ENCODE measurements at places on chromosomes 16 and 17.

DNA sequence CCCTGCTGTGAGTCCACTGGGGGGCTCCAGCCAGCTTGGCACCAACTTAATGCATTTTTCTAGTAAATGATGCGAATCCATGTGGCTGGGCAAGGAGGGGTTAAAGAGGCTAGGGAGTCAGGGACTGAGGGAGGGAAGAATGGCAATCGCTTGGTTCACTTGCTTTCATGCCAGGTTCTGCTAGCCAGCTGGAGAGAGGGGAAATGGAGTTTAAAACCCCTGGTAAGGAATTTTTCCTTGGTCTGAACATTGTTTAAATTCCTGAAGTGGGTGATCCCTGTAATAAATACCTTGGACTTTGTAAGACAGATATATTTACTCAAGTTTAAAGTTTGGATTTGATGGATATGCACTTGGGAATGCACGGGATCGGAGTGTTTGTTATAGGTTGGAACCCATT lies 22.8 kb downstream of the ANKFN1 start:
- no peak for DNase-seq

- DNase-seq: no peak
Measured at GRCh38 chr17:27420211-27420950, 35.9 kb upstream of the KSR1 start.

DNA sequence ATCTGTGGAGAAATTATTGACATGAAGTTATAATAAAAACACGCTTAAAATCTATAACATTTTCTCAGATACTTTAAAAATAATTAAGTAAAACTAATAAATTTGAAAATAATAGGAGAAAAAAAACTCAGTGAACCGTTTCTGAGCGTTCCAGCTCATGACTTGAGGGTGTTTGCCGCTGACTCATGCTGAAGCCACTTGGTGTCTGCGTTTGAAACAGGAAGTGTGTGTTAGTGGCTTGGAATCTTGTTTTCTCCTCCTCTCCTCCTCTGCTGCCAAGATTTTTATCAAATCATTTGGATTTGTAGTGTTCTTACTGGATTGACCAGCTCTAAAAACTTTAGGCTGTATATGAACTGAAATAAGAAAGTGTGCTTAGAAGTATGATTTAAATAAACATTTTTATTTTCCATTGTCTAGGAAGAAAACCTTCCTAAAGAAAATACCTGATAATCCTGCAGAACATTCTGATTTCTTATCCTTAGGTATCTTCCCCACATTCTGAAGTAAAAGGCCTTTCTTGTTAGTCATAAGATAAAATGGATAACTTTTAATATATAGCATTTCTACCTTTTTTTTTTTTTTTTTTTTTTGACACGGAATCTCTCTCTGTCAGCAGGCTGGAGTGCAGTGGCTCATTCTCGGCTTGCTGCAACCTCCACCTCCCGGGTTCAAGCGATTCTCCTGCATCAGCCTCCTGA lies 30.8 kb downstream of the USP10 start:
- no peak for DNase-seq

GRCh38 chr17:57312242-57312641 lies 55.9 kb downstream of the MSI2 start:
- no peak for DNase-seq

- DNase-seq: no peak
Measured at GRCh38 chr17:41530062-41531048, 2.2 kb upstream of the KRT19 start.

DNA sequence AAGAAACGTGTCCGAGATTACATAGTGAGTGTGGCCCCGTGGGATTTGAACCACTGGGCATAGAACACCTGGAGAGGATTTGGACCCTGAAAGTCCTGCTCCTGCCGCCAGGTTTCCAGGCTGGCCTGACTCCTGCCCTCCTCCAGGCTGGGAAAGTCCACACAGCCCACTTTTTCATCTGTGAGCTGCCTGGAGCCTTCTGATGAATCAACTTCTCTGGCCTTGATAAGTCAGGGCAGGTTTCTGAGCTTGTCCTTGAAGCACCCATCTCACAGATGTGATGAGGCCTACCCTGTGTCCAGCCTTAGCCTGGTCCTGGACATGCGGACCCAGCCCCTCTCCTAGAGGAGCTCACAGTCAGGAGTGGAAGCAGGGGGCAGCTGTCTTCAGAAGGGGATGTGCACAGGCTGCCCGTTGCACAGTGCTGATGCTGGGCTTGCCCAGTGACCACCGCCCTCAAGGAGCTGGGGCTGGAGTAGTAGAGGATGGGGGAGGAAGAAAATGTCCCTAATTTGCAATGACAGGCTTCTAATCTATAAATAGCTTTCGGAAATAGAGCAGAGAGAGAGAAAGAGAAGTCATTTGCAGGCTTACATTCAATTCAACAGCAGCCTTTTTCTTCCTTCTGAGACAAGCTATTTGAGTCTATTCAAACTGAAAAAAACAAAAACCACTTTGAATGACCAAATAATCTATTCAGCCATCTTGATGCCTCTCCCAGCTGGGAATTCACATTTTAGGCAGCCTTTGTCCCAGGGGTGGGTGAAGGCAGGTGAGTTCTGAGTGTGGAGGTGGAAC lies 73.5 kb upstream of the DNAJA2 start:
- no peak for DNase-seq

GRCh38 chr17:18246109-18246725 lies 12.3 kb downstream of the FLII start:
- no peak for DNase-seq

- no peak for DNase-seq
Measured at GRCh38 chr17:58381124-58382035, 29.4 kb upstream of the SUPT4H1 start.

GRCh38 chr17:81471818-81472456 lies 40.7 kb downstream of the ACTG1 start:
- no peak for DNase-seq

DNA sequence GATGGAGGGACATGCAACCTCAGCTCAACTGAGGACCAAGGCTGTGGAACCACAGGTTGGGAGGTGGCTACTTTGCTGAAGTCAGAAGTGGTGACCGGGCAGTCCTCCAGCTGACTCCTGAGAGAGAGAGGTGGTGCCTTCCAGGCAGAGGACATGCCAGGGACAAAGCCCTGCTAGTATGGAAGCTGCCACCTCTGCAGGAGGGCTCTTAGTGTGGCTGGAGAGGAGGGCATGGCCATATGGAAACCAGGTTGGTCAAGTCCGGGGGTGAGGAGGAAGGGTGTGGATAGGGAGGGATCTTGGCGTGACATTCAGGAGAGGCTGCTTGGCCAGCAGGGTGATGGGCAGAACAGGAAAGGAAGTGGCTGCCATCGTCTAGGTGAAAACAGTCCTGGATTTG lies 5.7 kb downstream of the C16orf86 start:
- DNase-seq: no peak

- DNase-seq: no peak
Measured at GRCh38 chr17:6928193-6928592, 67.7 kb upstream of the ALOX12 start.

- no peak for DNase-seq
Measured at GRCh38 chr17:4293572-4293971, 29.8 kb upstream of the ANKFY1 start.

DNA sequence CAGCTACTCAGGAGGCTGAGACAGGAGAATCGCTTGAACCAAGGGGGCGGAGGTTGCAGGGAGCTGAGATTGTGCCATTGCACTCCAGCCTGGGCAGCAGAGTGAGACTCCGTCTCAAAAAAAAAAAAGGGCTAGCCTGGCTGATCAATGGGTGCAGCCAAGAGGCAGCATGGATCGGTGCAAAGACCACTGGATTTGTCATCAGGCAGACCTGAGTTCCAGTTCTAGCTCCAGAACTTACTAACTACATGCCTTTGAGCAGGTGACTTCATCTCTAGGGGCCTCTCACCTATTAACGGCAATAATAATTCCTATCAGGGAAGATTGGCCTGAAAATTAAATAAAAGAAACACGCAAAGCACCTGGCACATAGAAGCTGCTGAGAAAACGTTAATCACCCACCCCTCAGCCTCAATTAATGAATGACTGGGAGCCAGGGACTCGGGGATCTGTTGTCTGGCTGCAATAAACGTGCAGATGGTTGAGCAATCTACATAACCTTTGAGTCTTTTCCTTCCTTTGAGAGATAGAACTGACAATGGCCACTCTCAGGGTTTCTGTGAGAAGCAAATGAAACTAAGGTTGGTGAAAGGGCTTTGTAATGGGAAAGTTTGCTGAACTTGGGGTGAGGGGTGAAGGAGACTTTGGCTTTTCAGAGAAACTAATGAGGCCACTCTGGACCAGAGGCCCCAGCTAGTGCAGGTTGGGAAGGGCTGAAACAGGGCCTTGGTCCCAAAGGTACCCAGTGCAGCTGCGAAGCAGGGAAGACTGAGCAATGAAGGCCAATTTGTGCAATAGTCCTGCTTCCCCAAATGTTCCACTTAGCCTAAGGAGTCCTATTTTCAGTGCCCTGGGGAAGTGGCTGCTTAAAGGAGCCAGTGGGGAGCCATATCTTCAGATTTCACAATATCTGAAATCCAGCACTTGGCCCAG lies 7.6 kb downstream of the SEZ6L2 start:
- DNase-seq: no peak

GRCh38 chr16:87731607-87732006 lies 34.2 kb downstream of the KLHDC4 start:
- DNase-seq: no peak

DNA sequence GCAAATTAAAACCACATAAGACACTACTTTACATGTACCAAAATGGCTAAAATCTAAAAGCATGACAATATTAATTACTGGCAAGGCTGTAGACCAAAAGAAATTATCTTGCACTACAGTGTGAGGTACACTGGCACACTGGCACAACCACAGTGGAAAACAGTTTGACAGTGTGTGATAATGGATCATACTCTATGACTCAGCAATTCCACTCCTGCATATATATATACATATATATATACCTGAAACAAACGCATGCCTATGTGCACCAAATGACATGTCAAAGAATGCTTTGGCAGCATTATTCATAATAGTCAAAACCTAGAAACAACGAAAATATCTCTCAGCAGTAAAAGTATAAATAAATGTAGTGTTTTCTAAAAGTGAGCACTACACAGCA lies 4.6 kb upstream of the DYNLRB2 start:
- no peak for DNase-seq

- no peak for DNase-seq
Measured at GRCh38 chr16:2597560-2597902, 59.7 kb downstream of the PDPK1 start.

GRCh38 chr16:31354394-31355291 lies at the start of gene ITGAX:
TSS of gene ITGAX (plus strand) at chr16:31355176. CDS start at chr16:31355255, 79 bp downstream.
- DNase-seq: no peak

GRCh38 chr16:5971106-5971505 lies 873.5 kb upstream of the EEF2KMT start:
- no peak for DNase-seq

DNA sequence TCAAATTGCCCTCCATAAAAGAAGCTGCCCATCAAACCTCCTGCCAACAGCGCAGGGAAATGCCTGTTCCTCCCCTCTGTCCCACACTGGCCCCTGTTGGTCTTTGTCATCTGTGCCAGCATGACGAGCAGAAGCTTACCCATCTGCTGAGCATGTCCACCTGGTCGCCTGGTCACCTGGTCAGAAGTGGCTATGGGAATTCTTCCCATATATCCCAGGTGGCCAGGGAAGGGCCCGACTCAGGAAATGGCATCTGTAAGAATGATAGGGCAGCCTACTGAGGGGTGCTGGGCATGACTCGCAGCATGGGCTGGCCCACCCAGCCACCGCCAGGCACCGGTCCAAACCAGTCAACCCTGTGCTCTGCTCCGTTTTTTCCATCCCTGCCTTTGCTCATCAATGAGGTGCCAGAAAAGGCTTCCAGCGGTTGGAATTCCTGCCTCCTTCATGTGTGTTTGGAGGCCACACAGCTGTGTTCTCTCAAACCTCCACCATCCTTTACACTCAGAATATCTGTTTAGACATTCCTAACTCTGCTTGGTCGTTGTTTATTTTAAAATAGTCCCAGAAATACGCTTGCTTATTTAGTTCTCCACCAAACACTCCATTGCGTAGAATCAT lies 145.2 kb downstream of the CLEC16A start:
- no peak for DNase-seq

DNA sequence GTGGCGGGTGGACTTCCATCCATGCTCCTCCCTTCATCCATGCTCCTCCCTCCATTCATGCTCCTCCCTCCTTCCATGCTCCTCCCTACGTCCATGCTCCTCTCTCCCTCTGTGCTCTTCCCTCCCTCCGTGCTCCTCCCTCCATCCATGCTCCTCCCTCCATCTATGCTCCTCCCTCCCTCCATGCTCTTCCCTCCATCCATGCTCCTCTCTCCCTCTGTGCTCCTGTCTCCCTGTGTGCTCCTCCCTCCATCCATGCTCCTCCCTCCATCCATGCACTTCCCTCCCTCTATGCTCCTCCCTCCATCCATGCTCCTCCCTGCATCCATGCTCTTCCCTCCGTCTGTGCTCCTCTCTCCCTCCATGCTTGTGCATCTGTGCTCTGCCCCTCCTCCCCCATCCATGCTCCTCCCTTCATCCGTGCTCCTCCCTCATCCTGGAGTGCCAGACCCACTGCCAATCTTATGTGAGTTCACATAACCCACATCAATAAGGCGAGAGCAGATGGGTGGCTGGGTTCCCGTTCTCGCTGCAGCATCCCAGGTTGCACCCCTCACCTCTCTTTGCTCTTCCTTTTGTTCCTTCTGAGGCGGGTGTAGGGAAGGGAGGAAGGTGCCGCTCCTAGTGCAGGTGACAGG lies 22.8 kb downstream of the KSR1 start:
- DNase-seq: no peak

DNA sequence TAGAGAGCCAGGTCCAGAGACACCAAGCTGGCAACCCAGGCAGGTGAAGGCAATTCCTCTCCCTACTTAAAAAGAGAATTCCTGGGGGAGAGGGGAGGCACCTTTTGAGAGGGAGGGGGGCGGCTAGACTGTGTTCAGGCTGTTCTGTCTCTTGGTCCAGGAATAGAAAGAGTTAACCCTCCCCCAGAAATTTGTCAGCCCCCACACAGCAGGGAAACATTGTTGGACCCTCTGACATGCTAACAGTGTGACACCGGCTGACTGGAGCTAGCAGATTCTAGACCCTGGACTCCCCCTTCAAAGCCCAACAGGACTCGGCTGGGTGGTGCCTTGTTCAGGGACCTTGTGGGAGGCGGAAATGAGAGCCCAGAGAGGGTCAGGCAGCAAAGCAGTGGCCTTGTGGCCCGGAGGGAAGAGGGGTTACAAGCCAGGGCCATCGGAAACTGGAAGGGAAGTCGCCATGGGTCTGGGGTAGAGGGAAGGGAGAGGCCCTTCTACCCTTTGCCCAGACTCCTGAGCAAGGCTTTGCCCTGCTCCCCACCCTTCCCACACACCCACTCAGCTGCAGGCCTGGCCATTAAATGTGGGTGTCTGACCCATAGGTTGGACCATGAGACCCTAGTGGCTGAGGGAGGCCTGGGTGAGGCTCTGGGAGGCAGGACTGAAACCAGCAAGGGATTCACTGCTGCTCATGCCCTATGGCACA lies 44.6 kb downstream of the RAI1 start:
- no peak for DNase-seq

DNA sequence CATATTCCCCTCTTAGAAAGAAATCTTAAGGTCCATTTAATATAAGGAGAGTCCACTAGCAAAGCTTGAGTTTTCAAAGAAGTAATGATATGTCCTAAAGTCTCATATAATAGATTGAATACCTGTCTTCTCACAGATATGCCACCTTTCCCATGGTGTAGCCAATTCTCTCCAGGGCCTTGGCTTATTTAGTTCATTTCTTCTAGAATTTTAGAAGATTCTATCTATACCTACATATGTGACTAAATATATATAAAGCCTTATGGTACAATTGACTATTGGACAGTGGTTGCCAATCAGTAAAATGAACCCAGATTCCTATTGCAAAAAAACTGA lies 370.7 kb upstream of the MAF start:
- DNase-seq: no peak

GRCh38 chr16:58498341-58499091 lies 1.4 kb upstream of the NDRG4 start:
- no peak for DNase-seq

Data from activated CD4-positive, alpha-beta T cell treated with anti-CD3 and anti-CD28 coated beads for 1 hour (primary cell).